Right kidney (tissue), 9 donors: ENCODE measurements at places on chromosomes 3 and 15.

- DNase-seq, result no peak
Measured at GRCh38 chr3:76646921-76647562, 392.9 kb upstream of the ROBO2 start.

DNA sequence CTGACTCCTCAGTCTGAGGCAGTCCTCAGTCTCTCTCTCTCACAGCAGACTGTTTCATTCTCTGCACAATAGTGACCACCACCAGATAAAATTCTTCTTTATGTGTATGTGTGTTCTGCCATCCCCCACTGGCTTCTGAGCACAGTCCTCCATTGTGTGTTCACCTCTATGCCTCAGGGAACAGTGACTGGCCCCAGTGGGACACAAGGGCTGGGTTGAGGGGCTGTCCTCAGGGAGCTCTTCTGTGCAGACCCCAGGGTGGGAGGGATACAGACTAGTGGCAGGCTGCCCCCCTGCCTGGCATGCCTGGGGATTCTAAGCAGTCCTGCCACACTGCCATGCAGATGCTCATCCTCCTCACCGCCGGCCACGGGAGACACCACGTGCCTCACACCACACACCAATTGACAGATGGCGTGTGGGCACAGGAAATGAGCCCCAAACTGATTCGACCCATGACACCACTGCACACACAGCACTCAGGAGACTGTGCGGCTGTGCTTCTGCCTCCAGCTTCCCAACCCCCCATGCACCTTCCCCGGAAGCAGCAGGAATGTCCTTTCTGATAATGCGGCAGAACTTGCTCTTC lies 237.6 kb upstream of the CHRNA7 start:
- no peak for DNase-seq

DNA sequence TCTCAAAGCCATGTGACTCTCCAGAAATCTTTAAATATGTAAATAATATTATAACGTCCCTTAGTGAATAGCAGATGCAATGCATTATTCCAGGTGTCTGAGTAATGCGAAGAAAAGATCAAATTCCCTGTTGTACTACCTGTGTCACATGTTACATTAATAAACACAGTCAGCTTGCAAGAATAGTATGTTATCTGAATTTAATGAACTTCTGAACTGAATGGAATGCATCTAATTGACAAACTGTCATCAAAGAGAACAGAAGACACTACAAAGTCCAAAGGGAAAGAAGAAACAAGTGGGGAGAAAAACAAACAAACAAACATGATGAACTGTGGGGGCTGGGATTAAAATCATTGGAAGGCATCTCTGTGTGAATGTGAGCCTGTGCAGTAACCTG lies 508.8 kb downstream of the LPP start:
- DNase-seq, result no peak

DNA sequence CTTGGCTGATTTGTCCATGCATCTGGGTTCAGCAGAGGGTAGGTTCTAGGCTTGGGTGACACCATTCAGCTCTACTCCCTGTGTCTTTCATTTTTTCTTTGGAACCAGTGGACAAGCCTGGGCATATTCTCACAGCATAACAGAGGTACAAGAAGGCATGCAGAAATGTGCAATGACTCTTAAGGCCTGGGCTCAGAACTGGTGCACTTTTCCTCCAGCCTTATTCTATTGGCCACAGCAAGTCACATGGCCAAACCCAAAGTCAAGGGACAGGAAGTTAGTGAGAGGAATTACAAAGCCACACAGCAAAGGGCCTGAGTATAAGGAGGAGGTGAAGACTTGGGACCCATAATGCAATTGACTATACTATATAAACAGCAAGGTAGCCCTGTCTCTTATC lies 200.9 kb upstream of the CTDSPL start:
- DNase-seq, result no peak

GRCh38 chr15:69895202-69895601 lies 202.5 kb downstream of the TLE3 start:
- DNase-seq, result no peak

GRCh38 chr3:31980530-31981205 lies 394 bp downstream of the OSBPL10 start:
- peak; percentile 95 for DNase-seq

- no peak for DNase-seq
Measured at GRCh38 chr3:61595826-61596225, 34.5 kb downstream of the PTPRG start.

DNA sequence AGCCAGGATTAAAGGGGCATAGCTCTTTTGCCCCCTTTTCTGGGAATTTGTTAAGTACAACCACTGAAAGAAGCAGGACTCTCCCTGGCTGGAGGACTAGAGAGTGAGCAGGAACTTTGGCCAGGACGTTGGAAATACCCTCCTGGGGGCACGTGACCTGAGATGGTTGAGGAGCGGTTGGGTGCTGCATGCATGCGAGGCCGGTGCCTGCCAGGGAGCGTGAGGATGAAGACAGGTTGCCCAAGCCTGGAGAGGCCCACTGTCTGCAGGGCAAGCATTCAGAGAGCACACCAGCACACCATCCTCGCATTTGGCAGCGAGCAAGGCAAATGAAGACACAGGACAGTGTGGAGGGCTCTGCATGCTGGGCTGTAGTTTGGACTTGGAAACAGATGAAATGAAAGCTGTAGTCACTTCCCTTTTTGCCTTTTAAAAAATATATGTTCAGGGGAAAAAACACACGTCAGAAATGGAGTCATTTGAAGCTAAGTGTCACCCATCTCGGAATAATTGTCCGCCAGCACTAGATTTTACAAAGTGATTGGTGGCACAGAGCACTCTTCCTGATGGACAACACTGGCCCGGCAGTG lies 217.6 kb downstream of the SLCO3A1 start:
- no peak for DNase-seq

GRCh38 chr3:69696367-69696766 lies 42.9 kb upstream of the MITF start:
- DNase-seq, result no peak

DNA sequence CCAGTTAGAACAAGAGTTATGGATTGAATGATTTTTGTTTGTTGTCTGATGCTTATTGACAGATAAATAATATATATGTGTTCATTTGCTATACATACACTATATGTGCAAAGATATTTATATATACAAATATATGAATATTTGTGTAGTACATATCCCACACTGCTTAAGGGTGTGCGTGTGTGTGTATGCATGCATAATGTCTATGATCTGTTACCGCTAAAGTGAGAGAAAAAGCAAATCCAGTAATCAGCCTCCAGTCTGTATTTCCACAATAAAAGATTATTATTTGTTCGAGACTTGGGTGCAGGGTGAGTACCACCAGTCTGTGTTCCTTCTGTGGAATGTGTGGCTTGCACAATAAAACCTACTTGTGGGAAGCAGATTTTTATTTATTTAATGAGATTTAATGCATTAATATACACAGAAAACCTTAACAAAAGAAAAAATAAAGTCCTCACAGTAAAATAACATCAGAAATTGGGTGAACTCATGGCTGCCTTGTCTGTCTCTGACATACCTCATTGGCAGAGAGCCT lies 366.0 kb upstream of the TBL1XR1 start:
- no peak for DNase-seq

GRCh38 chr3:18656866-18657265 lies 231.7 kb upstream of the SATB1 start:
- DNase-seq, result no peak

- DNase-seq, result no peak
Measured at GRCh38 chr15:40633178-40633577, 39.1 kb downstream of the KNL1 start.

GRCh38 chr3:42730706-42731420 lies 28.3 kb upstream of the HHATL start:
- no peak for DNase-seq

DNA sequence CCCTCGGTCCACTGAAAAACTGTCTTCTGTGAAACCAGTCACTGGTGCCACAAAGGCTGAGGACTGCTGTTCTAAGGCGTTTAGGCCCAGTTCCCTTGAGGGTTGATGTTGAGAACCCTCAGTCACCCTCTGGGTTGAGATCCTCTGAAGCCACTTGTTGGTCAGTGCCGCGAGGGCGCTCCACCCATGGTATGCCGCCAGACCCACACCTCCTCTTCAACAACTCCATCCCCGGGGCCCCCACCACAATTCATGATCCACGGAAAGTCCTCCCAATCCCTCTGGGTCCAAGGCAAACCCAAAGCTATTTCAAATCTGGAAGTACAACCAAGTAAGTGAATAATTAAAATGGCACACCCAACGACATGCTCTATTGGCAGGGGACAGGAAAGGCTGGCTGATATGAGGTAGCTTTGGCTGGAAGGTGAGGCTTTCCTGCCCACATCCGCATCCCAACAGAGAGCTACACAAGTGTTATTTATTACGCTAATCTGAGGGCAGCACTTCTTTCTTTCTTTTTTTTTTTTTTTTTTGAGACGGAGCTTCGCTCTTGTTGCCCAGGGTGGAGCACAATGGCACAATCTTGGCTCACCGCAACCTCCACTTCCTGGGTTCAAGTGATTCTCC lies 58.1 kb downstream of the XXYLT1 start:
- no peak for DNase-seq

- DNase-seq, result no peak
Measured at GRCh38 chr3:146169891-146170290, 8.9 kb upstream of the PLOD2 start.

DNA sequence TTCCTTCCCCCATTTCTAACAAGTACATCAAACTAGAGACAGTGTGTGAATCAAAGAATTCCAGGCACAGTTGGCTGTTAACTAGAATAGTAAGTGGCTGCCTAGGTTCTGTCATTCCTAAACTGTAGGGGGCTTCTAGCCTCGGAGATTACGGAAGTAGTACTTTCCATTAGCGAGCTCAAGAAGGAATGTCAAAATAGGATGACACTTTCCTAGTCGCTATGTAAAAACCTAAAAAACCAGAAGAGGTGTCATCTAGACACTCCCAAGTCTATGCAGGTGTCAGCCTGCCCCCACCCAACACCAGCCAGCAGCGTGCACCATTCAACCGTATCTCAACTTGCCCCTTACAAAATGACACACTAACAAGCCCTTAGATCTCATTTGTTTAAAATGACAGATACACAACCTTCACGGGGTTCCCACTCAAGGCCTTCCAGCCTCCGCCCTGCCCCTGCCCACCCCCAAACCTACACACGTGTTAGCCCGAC lies 874 bp downstream of the INO80 start:
- peak; percentile 74 for DNase-seq
